ENCODE measurements at places on chromosomes 6 and 20.

DNA sequence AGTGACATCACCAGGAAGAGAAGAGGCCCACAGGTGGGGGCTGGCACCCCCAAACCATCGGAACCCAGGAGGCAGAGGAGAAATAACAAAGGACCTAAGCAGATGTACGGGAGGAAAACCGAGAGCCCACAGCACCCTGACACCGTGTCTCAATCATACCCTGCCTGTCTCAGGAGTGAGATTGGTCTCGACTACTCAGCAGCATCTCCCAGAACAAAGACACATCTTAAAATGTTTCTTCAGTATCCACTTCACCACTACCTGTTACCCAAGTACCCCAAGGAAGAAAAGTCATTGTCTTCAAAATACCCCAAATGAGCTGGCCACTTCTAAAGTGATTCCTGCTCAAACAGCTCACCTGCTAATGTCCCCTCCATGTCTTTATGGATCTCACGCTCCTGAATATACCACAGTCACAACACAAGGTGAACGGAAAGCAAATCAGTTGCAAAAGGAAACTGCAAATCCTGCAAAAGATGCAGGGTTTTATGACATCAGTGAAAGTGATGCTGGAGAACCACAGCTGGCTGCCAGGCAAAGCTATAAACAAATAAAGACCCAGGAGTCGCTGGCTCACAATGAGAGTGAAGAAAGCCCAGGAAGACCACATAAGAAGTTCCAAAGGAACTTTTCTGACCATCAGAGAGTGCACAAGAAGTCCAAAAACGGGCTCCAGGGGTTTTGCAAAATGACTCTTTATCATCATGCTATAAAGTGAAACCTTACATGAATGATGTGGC, 44.1 kb downstream of the PREX1 start:
- no peak for DNase-seq

GRCh38 chr6:34511214-34511914, 44.8 kb downstream of the SPDEF start:
- no peak for DNase-seq

DNA sequence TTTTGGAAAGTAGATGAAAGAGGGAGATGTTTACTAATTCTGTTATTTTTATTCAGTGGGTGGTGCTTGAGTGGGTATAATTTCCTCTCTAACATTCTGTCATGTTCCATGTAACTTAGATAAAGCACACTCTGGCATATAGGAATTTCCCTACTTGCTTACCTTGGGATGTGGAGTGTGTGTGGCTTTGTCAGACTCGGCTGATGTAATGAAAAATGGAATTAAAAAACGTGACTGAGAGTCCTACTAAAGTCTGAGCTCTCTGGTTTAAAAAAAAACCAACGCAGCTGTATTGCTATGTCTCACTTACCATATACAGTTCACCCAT, 98.3 kb downstream of the JARID2 start:
- no peak for DNase-seq

DNA sequence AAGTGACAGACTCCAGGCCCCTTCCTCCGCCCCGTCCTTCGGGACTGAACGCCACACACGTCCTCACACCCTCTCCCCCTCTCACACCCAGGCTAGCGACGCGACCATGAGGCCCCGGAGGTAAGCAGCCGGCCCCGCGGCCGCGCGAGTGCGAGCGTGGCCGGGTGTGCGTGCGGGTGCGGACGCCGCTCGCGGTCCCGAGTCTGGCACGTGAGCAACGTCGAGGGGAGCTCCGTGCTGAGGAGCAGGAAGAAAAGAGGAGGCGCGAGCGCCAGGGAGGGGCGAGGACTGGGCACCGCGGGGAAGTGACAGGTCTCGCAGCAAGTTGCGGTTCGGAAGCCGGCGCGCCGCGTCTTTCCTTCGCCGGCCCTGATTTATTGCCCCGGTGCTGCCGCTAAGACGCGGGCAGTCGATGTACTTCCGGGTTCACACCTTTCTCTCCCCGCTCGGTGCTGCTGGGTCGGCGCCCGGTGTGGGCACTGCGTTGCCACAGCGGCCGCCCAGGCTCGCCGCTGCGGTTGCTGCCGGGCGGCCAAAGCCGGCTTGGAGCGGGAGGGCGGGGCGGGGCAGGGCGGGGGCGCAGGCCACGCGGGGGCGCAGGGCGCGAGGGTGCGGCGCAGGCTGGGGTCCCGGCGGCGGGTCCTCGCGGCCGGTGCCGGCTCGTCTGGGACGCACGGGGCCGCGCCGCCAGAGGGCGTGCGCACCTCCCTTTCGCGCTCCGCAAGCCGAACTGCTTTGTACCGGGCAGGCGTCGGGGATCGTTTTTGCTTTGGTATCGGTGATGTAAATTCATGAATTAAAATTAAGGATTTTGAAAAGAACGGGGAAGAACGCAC, 15.8 kb upstream of the LIN28B start:
- DNase-seq = no peak

GRCh38 chr6:134178161-134179044, 126.0 kb upstream of the SLC2A12 start:
- no peak for DNase-seq

GRCh38 chr20:43942667-43943285, 28.1 kb downstream of the TOX2 start:
- DNase-seq = no peak

DNA sequence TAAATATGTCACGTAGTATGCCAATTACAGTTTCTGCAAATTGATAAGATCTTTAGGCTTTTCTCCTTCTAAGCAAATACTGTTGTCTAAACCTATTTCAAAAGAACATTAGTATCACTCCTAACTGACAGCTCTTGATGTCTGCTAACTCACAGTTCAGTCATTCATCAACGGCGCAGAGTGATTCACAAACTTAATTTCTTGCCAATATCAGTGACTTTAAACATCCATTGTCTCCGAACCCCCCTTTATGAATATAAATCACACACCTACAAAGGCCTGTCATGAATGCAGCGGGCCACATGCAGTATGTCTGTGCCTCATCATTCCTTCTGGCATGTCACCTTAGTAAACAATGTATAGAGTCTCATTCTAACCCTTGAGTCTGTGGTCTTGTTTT, 420.6 kb downstream of the CDC5L start:
- no peak for DNase-seq

GRCh38 chr20:5260889-5261288, 55.9 kb downstream of the PROKR2 start:
- no peak for DNase-seq

- DNase-seq = no peak
Measured at GRCh38 chr6:12735786-12736185, 19.2 kb downstream of the PHACTR1 start.

- no peak for DNase-seq
Measured at GRCh38 chr20:64057628-64058498, 5.1 kb upstream of the TCEA2 start.

DNA sequence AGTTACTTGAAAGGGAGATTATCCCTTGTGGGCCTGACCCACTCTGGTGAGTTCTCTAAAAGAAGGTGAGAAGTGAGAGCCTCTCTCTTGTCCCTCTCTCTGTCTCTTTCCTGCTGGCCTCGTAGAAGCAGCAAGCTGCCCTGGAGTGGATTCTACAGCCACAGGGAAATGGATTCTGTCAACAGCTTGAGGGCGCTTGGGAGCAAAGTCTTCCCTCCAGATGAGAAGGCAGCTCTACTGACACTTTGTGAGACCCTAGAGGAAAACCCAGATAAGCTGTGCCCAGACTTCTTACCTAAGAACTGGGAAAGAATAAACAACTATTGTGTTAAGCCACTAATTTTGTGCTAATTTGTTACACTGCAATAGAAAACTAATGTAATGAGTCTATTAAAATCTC, 39.9 kb downstream of the ANKRD60 start:
- no peak for DNase-seq

- DNase-seq = no peak
Measured at GRCh38 chr20:31721408-31722256, 1.0 kb downstream of the BCL2L1 start.

DNA sequence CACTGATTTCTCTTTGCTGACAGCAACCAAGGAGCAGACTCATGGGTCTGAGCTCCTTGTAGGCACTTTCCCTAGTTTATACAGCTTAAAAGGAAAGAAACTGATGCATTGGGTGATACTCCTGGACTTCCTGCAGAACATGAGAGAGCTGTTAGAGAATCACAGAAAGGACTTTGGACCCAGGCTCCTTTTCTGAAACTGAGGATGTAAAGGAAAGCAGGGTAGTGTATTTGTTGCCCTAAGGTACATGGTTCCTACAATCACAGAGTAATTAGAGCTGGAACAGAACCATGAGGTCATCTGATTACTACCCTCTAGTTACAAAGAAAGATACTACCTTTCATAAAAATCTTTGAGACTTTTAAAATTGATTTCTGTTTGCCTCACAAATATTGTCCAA, 477.1 kb upstream of the SPTLC3 start:
- no peak for DNase-seq

DNA sequence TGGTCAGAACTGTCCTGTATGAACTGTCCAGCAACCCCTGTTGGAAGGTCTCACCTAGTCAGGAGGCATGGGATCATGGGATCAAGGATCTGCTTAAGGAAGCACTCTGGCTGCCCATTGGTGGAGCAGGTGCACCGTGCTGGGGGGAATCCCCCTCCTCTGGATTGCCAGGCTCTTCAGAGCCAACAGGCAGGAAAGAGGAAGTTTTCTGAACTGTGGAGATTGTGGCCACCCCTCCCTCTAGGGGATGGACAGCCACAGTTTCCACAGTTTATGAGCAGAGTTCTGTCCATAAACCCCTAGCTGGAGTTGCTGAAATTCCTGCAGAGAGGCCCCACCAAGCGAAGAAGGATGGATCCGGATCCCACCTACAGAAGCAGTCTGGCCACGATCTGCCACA, 13.0 kb upstream of the HLA-DQB1 start:
- no peak for DNase-seq

GRCh38 chr6:15441215-15441868, 195.5 kb downstream of the JARID2 start:
- DNase-seq = no peak

- no peak for DNase-seq
Measured at GRCh38 chr6:118283766-118284165, 264.3 kb upstream of the PLN start.

DNA sequence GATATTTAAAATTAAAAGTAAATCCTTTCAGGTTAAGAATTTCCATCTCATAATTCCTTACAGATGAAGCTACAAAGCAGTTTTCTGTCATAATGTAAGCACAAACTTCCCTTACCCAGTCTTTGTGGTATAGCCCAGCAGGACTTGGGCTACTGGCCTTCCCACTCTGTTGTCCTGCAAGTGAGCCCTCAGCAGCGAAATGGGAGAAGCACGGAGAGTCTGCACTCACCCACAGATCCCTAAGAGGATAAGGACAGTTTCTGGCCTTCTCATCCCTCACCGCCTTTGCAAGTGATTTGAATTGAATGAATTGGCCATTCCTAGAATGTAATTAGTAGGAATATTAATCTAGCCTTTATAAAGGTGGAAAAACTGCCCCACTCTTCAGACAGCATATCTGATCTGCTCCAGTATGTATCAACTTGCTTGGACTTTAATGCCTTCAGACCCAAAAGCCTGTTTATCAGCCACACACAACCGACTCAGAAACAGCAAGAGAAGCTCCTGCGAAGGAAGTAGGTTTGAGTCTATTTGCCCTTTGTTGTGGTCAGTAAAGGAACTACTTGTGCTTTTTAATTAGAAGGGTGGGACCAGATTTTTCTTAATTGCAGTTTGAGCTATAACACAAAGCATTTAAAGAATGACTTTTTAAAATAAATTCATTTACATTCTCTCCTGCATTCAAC, 29.9 kb upstream of the PRDM1 start:
- no peak for DNase-seq

GRCh38 chr20:49381558-49382493, 100.6 kb downstream of the KCNB1 start:
- DNase-seq = no peak

- no peak for DNase-seq
Measured at GRCh38 chr6:10720265-10720959, 2.5 kb upstream of the TMEM14C start.

DNA sequence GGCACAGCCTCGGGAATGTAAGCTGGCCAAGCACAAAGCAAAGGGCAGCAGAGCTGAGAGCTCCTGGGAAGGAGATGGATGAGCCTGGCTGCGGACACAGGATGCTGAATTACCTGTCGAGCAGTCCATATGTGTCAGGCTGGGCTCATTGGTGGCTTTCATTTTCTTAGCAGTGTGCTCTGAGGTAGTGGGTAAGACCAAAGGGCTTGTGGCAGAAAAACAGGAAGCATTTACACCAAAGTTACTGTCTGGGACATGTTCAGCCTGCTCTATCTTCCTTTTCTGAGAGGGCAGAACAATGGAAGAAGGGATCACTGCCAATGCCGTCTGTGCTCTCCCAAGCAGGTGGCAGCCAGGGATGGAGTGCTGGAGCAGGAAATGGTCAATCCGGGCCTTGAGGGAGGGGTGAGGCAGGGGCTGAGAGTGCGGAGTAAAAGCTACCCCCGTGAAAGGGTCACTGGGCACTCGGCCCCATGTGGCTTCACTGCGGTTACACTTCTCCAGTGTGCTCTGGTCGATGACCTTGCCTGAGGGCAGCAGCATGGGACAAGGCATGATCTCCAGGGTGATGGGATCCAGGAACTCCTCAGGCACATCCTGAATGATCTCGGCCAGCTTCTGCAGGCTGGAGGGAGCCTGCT, 36.9 kb upstream of the AVP start:
- DNase-seq = no peak

- no peak for DNase-seq
Measured at GRCh38 chr6:11459079-11459610, 78.4 kb upstream of the TMEM170B start.

GRCh38 chr6:140874066-140874465, 1258.7 kb upstream of the GJE1 start:
- DNase-seq = no peak

DNA sequence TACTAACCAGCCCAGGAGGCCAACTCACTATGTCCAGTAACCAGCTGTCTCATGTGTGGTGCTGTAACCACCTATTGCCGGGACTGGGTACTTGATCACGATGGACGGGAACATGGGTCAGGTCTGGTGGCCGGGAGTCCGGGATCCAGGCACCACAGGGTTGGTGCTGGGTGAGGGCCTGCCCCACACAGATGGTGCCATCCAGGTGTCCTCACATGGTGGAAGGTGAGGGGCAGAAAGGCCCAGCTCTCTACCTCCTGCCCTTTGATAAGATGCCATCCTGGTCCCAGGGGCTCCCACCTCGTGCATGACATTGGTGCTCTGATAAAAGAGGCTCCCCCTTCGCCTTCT, 116.3 kb downstream of the TAF4 start:
- DNase-seq = no peak

DNA sequence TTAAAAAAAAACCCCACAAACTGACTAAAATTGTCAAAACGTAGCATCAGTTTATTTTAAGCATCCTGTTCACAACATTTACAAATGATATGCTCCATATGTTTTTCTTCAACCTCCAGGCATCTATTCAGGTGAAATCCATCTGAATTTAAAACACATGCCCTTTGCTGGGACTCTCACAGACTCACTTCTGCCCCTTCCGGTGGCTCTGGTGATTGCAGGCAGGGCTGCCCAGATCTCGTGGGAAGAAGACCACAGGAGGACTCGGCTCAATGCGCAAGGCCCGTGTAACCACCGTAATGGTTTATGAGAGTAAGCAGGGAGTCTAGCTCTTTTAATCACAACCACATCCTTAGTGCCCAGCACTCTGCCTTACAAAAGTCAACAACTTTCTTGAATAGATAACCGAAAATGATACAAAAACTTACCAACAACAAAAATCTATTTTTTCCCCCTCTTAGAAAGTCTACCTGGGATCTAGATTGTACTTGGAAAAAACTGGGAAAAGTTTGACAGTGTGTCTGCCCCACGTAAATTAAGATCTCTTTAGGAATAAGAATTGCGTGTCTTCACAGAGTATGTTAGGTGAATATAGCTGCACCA, 139.1 kb downstream of the KIF16B start:
- DNase-seq = no peak
